ENCODE measurements at places on chromosomes 2 and 18. TPM values are rescaled to one million over a fixed set of nuclear protein-coding genes. Genes with fewer than 3 reads are reported as not detected.

DNA sequence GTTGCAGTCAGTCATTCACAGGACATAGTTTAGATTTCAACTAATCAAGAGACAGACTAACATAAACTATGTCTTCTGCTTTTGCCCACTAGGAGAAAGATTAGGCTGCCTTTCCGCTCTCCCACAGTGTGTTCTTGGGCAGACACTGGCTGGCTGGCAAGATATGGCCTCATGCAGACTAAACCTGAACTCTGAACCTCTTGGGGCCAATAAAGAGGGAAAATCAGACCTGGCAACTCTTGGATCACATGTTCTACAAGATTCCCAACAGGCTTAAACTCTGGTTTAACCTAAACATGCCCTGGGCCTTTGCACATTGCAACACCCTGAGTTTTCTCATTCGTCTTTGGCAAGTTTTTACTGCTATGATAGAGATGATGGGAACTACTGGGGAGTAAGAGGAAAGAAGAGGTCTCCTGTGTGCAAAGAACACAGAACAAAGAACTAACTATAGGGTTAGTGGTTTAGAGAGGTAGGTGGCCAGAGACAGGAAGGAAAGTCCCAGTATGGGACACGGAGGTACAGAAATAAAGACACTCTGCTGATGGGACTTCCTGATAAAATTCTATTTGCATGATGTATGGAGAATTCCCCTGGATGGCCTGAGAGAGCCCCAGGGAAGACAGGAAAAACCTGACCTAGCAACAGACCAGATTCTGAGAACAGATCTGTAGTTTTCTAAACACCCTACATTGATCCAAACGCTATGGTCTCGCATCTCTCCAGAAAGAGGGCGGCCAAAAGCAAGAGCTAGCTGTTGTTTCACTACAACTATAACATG, 2.0 kb upstream of the ATRAID start:
- no peak for DNase-seq
- H3K36me3 ChIP-seq: peaks cover 35% of the 10 kb centered on the region
- no peaks in the 10 kb centered on the region for H3K27me3 ChIP-seq
- H3K4me3 ChIP-seq: no peak overlapping the region

- no peaks in the 10 kb centered on the region for H3K27me3 ChIP-seq
- DNase-seq: peak; percentile 14
- peak overlapping the region; percentile 9 for H3K4me3 ChIP-seq
- H3K27ac ChIP-seq: no peak overlapping the region
These were observed 102.4 kb downstream of the TRIB2 start for GRCh38 chr2:12819103-12819475.

- no peaks in the 10 kb centered on the region for H3K27me3 ChIP-seq
- no peak for DNase-seq
- H3K36me3 ChIP-seq: no peaks in the 10 kb centered on the region
- no peak overlapping the region for H3K27ac ChIP-seq
- peak overlapping the region; percentile 45 for H3K4me3 ChIP-seq
These were observed 86.2 kb downstream of the CRIM1 start for GRCh38 chr2:36441816-36442215.

GRCh38 chr18:61608316-61608715, 275.1 kb downstream of the CDH20 start:
- no peak for DNase-seq
- peaks cover 5% of the 10 kb centered on the region for H3K4me1 ChIP-seq
- no peak overlapping the region for H3K4me3 ChIP-seq
- no peak overlapping the region for H3K27ac ChIP-seq
- no peaks in the 10 kb centered on the region for H3K36me3 ChIP-seq
- peaks cover 2% of the 10 kb centered on the region for H3K27me3 ChIP-seq

DNA sequence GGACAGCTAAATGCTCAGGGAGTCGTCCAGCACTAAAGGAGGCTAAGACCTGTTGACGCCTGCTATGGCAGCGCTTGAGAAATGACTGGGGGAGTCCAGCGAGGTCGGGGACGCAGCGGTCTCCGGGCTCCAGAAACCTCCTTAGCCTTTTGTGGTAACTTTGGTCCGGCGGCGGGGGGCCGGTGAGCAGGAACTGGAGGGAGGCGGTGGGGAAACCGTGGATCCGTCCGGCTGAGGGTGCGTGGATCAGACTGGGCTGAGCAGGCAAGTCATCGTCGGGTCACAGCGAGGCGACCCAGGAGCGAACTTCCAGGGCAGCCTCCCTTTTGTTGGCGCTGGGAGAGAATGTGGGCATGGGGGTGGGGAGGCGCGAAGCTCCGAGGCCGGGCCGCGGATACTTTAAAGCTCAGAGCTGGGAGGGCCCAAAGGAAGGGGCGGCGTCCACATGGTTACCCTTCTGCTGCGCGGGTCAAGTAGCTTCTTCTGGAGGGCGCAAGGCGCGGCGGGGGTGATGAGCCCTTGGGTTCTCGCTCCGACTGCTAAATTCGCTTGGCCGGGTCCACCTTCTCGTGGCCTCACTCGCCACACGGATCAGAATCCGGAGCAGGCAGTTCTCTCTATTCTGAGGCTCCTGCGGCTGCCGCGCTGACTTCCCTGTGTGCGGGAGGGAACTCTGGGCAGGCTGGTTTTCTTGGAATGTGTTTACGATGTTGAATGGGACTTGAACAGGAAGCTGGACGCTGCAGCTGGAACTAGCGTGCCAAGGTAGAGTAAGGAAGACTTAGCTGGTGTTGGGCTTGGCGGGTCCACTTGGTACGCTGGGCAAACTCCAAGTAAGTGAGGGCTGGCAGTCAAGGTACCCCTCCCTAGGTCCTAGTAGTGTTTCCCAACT, 920 bp downstream of the GULP1 start:
- no peaks in the 10 kb centered on the region for H3K4me1 ChIP-seq
- H3K27ac ChIP-seq: no peak overlapping the region
- no peak overlapping the region for H3K4me3 ChIP-seq
- no peaks in the 10 kb centered on the region for H3K36me3 ChIP-seq

GRCh38 chr2:19807866-19808265, 93.9 kb downstream of the TTC32 start:
- H3K27me3 ChIP-seq: no peaks in the 10 kb centered on the region
- no peak overlapping the region for H3K4me3 ChIP-seq
- H3K36me3 ChIP-seq: no peaks in the 10 kb centered on the region
- H3K4me1 ChIP-seq: no peaks in the 10 kb centered on the region

DNA sequence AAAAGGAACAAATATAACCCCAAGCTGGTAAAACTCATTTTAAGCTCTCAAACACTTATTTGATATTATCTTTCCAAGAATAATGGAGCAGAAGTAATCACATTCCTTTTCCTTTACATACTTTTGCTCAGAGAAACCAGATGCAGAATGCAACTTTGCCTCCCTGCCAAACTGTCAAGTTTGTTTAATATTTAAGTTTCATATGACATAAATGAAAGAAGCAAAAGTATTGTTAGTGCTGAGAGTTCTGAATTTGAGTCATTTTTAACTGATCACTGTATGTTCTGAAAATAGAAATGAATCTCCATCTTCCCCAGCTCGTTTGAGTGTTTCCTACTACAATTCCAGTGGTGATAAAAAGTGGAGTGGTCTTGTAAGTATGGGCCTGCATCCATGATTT, 423.4 kb downstream of the PID1 start:
- no peak overlapping the region for H3K27ac ChIP-seq
- H3K27me3 ChIP-seq: no peaks in the 10 kb centered on the region
- no peaks in the 10 kb centered on the region for H3K36me3 ChIP-seq
- H3K4me3 ChIP-seq: no peak overlapping the region
- H3K4me1 ChIP-seq: no peaks in the 10 kb centered on the region

- no peaks in the 10 kb centered on the region for H3K27me3 ChIP-seq
- DNase-seq: no peak
- no peak overlapping the region for H3K4me3 ChIP-seq
- peak overlapping the region; percentile 4 for H3K27ac ChIP-seq
- no peaks in the 10 kb centered on the region for H3K36me3 ChIP-seq
- H3K4me1 ChIP-seq: peaks cover 24% of the 10 kb centered on the region
These were observed 118.6 kb downstream of the ANKRD44 start for GRCh38 chr2:197191940-197192322.

DNA sequence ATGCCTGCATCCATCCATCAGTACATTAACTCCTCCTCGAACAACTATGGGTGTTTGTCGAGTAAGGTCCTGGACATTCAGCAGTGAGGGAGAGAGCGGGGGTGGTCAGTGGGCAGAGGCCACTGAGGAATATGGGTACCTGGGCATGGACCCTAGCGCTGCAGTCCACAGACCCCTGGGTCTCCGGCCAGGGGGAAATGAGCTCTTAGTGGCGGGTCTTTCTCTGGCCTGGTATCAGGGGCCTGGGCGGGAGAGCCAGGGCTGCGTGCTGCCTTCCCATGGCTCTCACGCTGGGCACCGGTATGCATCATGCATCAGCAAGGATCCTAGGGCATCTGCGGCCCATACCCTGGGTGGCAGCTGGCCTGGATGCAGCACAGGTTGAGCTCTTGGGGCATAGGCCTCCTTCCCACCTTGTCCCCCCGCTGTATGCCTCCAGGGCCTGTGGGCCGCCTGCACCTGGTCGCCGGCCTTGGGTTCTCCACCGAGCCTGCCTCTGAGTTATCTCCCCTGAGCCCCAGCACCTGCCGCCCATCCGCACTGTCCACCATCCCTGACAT, 1.3 kb upstream of the MOCOS start:
- no peak overlapping the region for H3K27ac ChIP-seq
- peaks cover 44% of the 10 kb centered on the region for H3K27me3 ChIP-seq
- H3K4me3 ChIP-seq: no peak overlapping the region

DNA sequence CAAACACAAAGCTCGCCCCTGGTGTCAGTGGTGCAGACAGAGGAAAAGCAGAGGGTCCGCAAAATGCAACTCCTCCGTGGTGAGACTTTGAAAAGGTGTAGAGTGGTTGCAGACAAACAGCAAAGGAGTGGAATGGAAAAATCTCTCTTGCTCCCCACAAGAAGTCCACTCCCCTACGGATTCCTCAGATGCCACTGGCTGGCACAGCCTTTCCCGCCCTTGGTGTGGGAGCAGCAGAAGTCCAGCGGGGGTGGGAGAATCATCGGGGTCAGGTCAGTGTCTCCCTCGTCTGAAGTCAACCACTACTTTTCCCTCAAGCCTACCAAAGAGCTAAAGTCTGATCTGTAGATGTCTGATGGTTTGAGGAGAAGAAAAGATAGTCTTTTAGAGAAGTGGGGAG, 22.3 kb upstream of the B3GNT7 start:
- peaks cover 5% of the 10 kb centered on the region for H3K4me1 ChIP-seq
- H3K36me3 ChIP-seq: no peaks in the 10 kb centered on the region
- H3K27ac ChIP-seq: no peak overlapping the region
- H3K4me3 ChIP-seq: no peak overlapping the region

DNA sequence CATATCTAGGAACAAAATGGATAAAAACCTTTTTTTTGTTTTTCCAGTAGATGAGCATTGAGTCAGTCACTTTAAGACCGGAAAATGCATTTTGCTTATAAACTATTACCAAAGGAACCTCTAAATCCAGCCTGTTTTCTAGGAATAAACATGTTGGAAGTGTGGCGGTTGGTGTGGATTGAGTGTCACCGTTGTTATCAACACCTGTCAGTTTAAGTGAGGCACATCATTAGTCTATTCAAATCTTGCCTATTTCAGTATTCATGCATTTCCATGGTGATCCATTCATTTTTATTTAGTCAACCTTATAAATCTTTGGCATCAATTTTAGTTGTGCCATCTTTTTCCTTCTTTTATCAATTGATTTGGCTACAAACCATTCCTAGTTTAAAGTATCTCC, 3.3 kb downstream of the KLHL29 start:
- DNase-seq: no peak
- H3K4me3 ChIP-seq: no peak overlapping the region
- H3K27me3 ChIP-seq: peaks cover 61% of the 10 kb centered on the region
- H3K4me1 ChIP-seq: peaks cover 10% of the 10 kb centered on the region
- no peaks in the 10 kb centered on the region for H3K36me3 ChIP-seq

GRCh38 chr2:109213646-109214433, 84.8 kb downstream of the SH3RF3 start:
- H3K4me1 ChIP-seq: peaks cover 87% of the 10 kb centered on the region
- DNase-seq: peak; percentile 98
- H3K4me3 ChIP-seq: peak overlapping the region; percentile 38
- no peaks in the 10 kb centered on the region for H3K36me3 ChIP-seq
- peak overlapping the region; percentile 89 for H3K27ac ChIP-seq

Gene HOXD8
- not detected for polyA plus RNA-seq

GRCh38 chr18:51988277-51988676, 351.7 kb upstream of the DCC start:
- H3K4me1 ChIP-seq: no peaks in the 10 kb centered on the region
- H3K27me3 ChIP-seq: no peaks in the 10 kb centered on the region
- H3K27ac ChIP-seq: no peak overlapping the region
- DNase-seq: no peak

DNA sequence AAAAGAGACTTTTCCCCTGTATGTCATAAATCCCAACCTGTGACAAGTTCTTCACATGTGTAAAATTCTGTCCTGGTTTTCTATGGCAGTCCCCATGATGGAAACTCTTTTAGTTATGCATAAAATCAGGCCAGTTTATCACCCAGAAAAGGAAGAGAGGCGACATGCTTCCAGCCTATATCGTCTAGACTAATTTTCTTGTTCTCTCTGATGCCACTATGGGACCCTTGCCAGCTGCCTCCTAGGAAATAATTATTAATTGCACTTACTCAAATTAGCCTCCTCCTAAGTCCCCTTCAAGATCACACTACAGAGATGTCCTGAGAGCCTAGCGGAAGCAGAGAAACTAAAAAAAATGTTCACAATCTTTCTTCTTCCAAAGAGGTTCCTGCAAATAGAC, 722.4 kb downstream of the NRXN1 start:
- no peak overlapping the region for H3K4me3 ChIP-seq
- H3K27me3 ChIP-seq: no peaks in the 10 kb centered on the region
- H3K4me1 ChIP-seq: no peaks in the 10 kb centered on the region
- H3K27ac ChIP-seq: no peak overlapping the region
- no peak for DNase-seq

Gene KCNE4
- not detected for polyA plus RNA-seq

Gene FAM136A
- polyA plus RNA-seq: 14.4 TPM

Gene HOXD12
- not detected for polyA plus RNA-seq

Gene SRD5A2
- not detected for polyA plus RNA-seq

- no peaks in the 10 kb centered on the region for H3K36me3 ChIP-seq
- H3K27me3 ChIP-seq: peaks cover 31% of the 10 kb centered on the region
- no peak overlapping the region for H3K27ac ChIP-seq
- no peak overlapping the region for H3K4me3 ChIP-seq
- DNase-seq: peak; percentile 59
- peaks cover 13% of the 10 kb centered on the region for H3K4me1 ChIP-seq
These were observed 3.2 kb upstream of the ENOSF1 start for GRCh38 chr18:715626-716025.

DNA sequence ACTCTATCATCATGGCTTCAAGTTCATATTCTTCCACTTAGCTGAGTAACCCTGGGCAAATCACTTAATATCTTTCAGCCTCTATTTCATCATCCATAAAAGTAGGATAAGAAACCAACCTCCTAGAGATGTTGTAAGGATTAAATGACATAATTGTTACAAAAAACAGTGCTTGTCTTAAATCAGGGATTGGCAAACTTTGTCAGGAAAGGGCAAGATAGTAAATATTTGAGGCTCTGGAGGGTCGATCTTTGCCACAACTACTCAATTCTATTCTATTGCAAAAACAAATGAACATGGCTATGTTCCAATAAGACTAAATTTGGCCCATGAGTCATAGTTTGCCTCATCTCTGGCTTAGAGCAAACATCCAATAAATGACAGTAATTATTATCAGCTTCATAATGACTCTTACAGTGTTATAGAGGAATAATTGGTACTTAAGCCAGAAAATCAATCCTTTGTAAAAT, 184.7 kb downstream of the SATB2 start:
- no peak overlapping the region for H3K27ac ChIP-seq
- H3K4me1 ChIP-seq: no peaks in the 10 kb centered on the region
- no peaks in the 10 kb centered on the region for H3K36me3 ChIP-seq
- no peaks in the 10 kb centered on the region for H3K27me3 ChIP-seq

- no peaks in the 10 kb centered on the region for H3K27me3 ChIP-seq
- H3K4me3 ChIP-seq: no peak overlapping the region
- no peak overlapping the region for H3K27ac ChIP-seq
- DNase-seq: no peak
- H3K4me1 ChIP-seq: peaks cover 26% of the 10 kb centered on the region
These were observed 4.4 kb downstream of the PTRHD1 start for GRCh38 chr2:24788816-24789215.

Gene STARD6
- polyA plus RNA-seq: not detected

Gene C2orf80
- not detected for polyA plus RNA-seq
